ENCODE measurements at places on chromosomes 13 and 19. TPM values are rescaled to one million over a fixed set of nuclear protein-coding genes. Genes with fewer than 3 reads are reported as not detected.
A peak's percentile ranks its signal among the peaks of the same experiment; 100 is the strongest.

- DNase-seq: peak; percentile 62
Measured at GRCh38 chr13:43124490-43124889, 101.1 kb downstream of the DNAJC15 start.

- no peak for DNase-seq
Measured at GRCh38 chr19:19064811-19065745, 1.3 kb downstream of the SLC25A42 start.

DNA sequence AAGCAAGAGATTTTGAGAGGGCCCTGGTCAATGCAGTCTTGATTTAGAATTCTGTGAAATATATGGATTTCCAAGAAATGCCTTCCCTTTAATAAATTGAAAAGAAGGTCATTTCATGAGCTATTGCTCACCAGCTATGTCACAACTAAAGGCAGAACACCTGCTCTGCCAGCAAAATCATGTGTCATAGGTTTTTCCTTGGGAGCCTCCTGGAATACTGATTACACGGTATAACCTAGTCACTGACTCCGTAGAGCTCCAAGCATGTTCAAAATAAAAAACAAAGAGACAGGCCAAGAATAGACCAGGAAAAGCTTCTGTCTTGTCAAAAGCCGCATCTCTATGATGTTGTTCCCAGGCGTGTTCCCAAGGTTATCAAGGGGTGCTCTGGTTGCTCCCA, 45.5 kb downstream of the HSPH1 start:
- no peak for DNase-seq

GRCh38 chr13:61670384-61671161, 254.9 kb upstream of the PCDH20 start:
- DNase-seq: no peak

DNA sequence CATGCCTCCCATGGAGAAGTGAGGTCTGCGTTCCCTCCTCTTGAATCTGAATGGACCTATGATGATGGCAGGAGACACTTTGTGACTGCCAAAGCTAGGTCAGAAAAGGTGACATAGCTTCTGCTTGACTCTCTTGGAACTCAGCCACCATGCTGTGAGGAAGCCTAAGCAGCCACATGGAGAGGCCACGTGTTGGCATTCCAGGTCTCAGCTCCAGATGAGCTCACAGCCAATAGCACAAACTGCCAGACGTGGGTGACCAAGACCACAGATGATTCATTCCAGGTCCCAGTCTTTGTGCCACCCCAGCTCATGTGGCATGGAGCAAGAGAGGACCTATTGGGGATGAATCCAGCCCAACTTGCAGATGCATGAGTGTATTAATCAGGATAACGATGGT, 8.7 kb upstream of the GGACT start:
- DNase-seq: no peak

GRCh38 chr19:2016041-2016807, 710 bp upstream of the BTBD2 start:
- peak; percentile 84 for DNase-seq

DNA sequence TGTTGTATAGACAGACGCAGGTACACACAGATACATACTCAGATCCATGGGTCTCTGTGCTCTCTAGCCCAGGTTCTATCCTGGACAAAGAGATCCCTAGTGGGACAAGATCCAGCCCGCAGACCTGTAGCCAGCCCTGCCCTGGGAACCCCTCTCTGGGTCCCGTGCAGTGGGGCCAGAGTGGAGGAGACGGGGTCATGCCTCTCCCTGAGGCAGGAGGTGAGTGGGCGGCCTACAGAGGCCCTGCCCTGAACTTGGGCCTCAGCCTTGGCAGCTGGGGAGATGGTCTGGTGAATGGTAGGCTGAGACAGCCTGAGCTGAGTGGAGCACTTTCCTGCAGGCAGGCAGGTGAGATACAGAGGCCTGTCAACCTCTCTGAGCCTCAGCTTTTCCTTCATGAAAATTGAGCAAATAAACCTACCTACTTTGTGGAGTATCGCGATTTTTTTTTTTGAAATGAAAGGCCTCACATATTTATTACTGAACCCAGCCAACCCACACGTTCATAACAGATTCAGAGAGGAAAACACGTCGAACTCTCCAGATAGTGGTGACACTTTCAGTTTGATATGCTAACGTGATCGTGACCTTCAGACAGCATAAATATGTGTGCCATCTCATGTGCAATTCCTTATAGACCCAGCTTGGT, 3.4 kb upstream of the JUND start:
- no peak for DNase-seq

DNA sequence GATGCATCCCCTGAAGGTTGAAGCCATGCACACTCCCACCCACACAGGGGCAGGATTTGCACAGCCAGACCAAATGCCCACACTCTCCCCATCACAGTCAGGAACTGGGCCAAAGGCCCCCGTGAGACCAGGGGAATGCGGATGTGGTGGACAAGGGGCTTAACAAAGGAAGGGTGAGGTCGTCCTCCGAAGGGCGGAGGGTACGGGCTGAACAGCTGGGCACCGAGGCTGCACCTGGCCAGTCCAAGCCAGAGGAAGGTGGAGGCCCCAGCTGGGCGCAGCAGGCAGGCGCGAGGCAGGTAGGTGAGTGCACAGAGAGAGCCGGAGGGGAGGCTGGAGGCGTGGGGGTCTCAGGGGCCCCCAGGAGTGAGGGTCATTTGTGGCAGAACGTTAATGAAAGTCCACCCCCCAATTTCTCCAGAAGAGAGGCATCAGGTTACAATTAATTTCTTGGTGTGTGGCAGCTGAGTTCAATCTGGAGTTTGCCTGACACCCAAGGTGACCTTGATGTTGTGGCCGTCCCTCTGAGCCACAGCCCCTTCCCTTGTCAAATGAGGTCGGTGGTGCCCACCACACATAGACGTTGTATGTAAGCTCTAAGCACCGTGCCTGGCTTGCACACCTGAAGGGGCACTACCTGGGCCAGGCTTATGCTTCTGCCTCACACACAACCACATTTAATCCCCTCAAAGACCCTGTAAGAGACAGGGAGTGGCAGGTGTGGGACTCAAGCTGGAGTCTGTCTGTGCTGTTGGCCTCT, 2.9 kb downstream of the KLK15 start:
- DNase-seq: peak; percentile 88

- no peak for DNase-seq
Measured at GRCh38 chr13:25860862-25861261, 191.0 kb downstream of the SHISA2 start.

- DNase-seq: no peak
Measured at GRCh38 chr13:46152627-46153328, 29.2 kb downstream of the LCP1 start.

DNA sequence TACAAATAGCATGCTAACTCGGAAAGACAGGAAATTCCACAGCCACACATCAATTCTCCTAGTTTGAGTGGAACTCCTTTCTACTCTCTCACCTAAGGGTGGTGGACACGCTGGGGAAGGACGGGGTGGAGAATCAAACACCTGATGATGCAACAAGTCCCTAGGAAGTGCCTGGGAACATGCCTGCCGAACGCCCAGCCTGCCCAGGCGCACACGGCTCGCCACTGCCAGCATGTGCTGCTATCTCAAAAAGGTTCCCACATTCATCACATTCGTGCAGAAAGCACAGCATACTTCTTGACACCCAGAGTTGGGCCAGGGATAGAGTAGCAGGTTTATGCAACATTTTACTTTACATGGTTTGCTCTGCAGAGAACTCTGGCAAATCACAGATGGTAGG, 164.6 kb downstream of the ABCC4 start:
- no peak for DNase-seq

DNA sequence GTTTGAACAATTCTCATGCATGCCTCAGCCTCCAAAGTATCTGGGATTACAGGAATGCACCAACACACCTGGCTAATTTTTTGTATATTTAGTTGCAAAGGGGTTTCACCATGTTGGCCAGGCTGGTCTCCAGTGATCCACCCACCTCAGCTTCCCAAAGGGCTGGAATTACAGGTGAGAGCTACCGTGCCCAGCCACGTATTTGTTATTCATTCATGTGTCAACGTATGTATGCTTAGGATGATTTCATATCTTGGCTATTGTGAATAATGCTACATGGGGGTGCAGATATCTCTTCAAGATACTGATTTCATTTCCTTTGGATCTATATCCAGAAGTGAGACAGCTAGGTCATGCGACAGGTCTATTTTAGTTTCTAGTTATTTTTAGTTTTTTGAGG, 113.4 kb downstream of the TSHZ3 start:
- no peak for DNase-seq

GRCh38 chr13:98476106-98476505, 100.8 kb downstream of the STK24 start:
- DNase-seq: no peak

GRCh38 chr13:83332751-83333150, 549.5 kb downstream of the SLITRK1 start:
- peak; percentile 73 for DNase-seq

Gene ZNF225
- total RNA-seq: 6.3 TPM

Gene METTL21C
- not detected for total RNA-seq

Gene NAPSA
- 0.08 TPM for total RNA-seq
